Neural progenitor cell (in vitro differentiated cells): ENCODE measurements at places on chromosomes 3 and 15. TPM values are rescaled to one million over a fixed set of nuclear protein-coding genes. Genes with fewer than 3 reads are reported as not detected.

DNA sequence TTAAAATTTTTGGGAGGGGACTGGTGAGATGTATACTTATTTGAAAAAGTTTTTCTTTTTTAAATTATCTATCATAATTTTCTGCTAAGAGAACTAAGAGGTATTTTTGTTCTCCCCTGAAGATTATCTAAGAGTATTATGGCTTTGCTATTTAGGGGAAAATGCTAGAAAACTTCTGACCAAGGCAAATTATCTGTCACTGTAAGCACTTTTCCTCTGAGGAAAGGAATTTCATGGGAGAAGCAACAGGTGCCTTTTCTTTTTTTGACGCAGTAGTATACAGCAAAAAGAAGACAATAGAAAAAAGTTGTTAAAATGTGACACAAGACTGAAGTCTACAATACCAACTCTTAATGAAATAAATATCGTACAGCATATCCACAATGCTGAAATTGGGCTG lies 201.6 kb upstream of the NANOGP8 start:
- no peak for DNase-seq

DNA sequence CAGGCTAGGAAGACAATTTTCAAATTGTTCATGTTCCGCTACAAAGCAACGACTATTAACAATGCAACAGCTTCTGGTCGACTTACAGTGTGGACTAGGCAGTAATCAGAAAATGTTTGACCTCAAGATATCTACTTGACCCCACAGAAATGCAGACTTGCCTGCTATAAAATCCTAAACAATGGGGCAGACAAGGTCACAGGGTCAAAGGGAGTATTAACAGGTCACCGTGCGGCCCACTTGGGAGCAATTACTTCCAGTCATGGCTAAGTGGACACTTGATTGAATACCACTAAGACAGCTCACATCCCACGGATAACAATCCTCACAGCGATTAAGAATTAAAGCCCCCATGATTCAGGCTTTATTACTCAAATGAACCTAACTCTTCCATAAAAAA lies 58.9 kb downstream of the FOXP1 start:
- no peak for DNase-seq

DNA sequence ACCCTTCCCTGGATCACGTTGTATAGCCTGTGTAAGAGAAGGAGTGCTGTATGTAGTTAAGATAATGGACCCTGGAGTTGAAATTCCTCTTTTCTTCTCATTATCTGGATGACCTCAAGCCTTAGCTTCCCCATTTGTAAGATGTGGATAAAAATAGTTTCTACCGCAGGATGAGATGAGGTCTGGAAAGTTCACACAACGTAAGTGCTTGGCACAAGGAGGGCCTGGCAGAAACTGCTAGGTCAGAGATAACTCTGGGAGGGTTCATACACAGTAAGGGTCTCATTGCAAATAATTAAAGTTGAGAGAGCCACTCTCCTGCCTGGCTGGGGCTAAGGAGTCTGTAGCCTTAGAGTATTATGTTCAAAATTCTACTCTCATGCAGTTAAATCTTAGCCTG lies 214.4 kb downstream of the LRTM1 start:
- DNase-seq, result no peak

DNA sequence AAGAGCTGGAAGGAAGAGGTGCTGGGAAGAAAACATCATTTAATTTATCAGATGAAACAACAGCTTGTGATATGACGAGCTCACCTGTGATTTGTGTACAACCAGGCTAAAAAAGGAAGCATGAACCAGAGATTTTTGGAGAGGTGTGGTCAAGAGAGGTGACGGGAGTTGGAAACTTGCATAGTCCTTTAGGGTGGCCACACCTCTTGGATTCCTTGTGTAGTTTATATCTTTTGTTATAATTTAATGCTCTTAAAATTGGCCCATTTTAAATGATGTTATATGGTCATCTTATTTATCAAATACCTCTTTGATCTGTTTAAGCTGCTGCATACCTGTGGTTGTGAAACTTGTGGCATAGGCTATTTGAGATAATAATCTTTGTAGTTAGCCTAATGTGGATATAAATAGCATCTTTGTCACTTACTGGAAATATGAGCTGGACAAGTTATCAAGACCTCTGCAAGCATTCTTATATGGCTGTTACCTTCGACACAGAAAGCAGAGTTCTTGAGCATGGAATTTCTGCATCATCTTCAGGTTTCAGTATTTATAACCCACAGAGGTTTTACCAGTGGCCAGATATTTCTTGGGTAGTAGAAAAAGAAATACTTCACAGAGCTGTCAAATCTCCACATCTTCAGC lies 49.1 kb downstream of the IL1RAP start:
- no peak for DNase-seq

ZNF445 gene
- 28.3 and 29.7 TPM in 2 replicates for total RNA-seq

DNA sequence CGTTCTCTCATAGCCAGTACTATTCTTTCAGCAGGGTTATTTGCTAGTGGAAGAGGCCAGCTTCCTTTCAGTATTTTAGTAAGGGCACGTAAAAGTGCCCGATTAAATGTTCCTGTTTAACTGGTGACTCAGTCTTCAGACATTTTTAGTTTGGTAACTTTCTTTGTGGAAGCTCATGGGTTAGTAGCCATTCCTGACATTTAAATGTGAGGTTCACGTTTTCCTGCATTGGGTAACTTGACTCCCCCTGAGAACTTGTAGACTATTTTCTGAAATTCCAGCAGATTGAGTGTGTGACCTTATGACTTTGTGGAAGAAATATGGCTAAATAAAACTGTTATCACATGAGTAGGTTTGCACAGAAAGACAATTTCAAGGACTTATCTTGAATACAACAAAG lies 16.9 kb downstream of the ABHD2 start:
- DNase-seq, result no peak

GRCh38 chr15:94164971-94165370 lies 66.4 kb upstream of the MCTP2 start:
- no peak for DNase-seq

DNA sequence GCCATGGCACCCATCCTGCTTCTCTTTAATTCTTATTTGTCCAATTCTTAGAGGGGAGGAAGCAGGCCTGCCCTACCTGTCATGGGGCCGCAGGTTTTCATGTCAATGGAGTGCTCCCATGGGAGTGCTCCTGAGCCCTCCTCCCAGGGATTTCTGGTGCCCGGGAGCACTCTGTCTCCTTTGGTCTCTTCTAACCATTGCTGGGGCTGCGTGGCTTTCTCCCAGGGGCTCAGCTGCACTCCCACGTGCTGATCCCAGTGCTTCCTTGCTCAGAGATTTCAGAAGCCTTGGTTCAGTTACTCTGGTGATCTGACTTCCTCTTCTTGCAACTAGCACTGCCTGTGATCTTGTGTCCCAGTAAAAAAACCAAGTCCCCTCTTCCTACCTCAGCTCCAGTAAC lies 68.0 kb upstream of the ARL8B start:
- DNase-seq, result no peak
